ENCODE measurements at places on chromosomes 6 and 20.

- DNase-seq: no peak
These were observed 231.9 kb upstream of the FAM83B start for GRCh38 chr6:54614499-54615195.

GRCh38 chr6:2998998-2999617, 586 bp upstream of the NQO2 start:
- DNase-seq: no peak

DNA sequence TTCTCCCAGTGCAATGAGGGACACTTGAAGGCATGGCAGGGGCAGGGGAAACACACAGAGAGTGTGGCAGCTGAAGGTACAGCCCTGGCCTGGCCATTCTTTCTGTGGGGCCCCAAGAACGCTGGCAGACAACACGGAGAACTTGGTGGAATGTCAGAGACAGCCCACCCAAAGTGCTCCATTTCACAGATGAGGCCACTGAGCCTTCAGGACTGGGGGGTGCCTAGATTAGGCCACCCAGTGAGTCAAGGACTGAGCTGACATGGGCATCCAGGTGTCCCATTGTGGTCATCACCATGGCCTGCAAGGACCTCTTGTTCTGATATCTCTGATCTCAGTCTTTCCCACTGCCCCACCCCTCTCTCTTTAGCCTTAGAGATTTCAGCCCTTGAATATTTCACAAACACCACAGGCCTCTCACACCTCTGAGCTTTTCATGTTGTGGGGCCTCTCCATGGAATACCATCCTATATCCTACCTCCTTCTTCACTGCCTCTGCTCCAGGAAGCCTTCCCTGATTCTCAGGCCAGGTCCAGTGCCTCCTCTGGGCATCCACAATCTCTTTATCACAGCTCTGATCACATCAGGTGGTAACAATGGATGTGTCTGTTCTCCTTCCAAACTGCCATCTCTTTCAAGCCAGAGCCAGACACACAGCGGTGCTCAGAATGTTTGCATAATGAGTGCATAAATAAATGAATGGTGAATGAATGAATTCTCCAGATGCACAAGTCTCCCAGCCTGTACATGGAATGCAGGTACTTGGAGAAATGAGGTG, 2.0 kb upstream of the RSPO4 start:
- DNase-seq: no peak

DNA sequence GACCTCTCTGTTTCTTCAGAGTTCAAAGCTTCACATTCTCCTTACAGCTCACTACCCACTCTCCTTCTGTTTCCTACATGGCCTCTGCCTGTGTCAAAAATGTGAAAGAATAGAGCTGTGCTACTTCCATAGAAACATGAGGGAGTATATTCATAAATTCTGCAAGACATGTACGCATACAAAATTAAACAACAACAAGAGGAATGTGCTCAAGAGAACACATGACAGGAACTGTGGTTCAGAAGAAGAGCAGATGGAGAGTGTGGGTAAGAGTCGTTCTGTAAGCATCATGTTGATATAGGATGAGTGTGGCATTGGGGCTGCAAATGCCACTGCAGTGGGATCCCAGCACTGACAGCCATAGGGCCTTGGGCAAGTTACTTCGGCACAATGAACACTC, 266.6 kb upstream of the SASH1 start:
- DNase-seq: no peak

DNA sequence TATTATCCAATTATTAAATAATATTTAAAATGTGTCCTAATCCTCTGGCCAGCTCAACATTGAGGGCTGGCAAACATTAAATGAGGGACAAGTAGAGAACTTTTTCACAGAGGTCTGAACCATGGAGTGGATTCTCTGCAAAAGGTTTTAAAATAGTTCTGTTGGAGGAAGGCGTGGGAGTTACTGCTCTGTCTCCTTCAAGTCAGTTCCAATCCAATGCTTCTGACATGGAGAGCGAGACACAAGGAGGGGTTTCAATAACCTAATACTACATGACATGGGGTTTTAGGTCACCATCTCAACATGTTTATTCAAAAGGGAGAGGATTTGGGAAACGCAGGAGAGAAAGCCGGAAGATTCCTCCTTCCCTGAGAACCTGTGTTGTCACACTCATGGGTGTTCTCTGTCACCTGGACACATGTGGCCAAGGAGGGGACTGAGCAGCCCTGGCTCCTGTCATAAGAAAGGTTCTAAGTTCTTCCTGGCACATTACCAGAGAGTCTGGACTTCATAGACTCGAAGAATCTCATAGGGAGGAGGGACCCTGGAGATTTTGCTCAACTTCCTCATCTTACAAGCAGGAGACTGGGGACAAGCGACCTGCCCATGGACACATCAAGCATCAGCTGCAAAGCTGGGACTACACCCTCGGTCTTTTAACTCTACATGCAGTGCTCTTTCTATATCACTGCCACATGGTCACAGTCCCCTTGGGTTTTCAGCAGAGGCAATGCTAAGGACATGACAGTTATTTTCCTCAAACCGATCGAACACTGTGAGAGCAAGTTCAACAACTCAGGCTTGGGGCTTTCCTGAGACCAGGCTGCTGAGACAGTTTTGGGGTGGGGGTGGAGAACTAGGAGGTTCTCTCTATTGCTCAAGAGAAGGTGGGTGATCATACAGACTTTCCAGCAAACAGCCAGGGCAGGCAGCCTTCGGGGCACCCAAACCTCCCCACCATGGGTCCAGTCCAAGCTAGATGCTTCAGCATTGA, 38.6 kb downstream of the PRDM1 start:
- no peak for DNase-seq

DNA sequence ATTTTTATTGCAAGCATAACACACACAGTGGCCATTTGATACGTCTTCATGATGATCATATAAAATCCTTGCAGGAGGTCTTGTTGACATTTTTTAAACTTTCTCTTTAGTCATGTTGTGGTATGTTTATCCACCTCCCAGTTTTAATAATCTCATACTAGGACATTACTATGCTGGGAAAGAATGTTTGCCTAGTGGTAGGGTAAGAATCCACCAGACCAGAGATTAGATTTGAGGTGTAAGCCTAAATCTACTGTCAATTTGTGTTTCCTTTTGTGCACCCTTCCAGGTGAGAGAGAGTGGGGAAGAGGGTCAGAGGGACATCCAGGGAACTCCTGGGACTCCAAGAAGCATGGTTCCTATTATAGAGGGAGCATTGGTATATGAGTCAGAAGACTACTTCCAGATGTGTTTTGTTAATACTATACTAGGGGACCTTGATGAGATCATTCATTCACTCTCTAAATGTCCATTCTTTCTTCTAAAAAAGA, 298.3 kb upstream of the SASH1 start:
- peak; percentile 57 for DNase-seq

DNA sequence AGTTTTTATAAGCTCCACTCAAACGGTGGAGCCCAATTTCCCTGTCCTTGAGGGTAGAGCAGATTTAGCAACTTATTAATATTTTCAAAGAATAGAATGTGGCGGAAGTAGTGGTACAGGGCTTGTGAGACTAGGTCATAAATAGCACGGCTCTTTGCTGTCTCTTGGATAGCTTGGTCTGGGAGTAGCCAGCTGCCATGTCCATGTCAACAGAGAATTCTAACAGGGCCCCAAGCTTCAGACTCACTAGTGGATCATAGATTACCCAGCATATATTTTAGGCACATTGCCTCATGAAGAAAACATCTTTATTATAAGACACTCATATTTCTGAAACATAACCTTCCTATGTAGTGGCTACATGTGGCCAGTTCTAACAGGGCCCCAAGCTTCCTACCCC, 755.7 kb downstream of the HDGFL1 start:
- DNase-seq: no peak

DNA sequence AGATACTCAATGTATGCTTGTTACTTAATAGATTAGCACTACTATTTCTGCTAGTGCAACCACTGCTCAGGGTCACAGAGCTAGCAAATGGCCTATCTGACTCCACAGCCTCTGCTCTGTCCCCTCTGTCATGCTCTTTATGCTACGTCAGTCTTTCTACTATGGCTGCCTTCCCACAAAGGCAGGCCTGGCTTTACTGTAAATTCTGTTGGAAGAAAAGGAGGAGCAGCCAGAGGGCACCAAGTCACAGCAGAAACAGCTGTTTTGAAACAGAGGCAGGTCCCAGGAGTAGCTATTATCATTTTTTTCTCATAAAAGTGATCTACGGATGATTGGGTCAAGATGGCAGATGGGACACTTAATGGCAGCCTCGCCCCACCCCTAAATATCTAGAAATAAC, 10.0 kb upstream of the ELMO2 start:
- DNase-seq: no peak

DNA sequence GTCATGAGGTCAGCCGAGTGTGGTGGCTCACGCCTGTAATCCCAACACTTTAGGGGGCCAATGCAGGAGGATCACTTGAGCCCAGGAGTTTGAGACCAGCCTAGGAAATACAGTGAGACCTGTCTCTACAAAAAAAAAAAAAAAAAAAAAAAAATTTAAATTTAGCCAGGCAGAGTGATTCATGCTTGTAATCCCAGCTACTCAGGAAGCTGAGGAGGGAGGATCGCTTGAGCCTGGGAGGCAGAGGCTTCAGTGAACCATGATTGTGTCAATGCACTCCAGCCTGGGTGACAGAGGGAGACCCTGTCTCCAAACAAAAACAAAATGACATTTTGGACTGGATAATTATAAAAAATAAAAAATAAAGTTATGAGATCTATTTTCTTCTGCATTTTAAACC, 56.2 kb downstream of the ADGRF1 start:
- DNase-seq: no peak
